ENCODE measurements at places on chromosomes 12 and 14.

GRCh38 chr14:56183631-56184157 lies 65.5 kb downstream of the PELI2 start:
- DNase-seq = no peak

DNA sequence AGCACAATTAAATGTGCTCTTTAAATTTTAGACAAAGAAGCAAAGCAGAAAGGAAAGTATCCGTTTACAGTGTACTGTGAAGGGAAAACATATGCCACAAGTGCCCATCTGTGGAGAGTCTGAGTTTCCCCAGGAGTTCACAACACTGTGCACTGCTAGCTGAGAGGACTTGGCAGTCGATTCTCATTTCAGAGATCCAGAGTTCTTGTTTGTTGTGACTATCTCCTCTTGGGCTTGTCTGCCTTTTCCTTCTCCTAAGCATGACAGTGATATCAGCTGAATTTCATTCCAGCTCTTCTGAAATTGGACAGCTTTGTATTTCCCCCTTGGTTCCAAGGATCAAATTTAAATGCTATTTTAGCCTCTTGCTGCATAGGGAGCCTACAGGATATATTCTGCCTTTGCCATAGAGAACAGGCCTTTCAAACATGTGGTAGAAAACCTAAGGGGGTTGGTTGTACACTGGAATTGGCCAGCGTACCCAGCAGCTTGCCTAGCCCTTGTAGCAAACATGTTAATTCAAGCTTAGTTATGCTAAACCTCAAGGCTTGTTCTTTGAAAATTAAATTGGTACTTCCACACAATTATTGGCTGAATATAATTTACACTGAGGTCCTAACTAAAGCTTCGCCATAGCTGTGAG lies 259.2 kb upstream of the NOVA1 start:
- no peak for DNase-seq

DNA sequence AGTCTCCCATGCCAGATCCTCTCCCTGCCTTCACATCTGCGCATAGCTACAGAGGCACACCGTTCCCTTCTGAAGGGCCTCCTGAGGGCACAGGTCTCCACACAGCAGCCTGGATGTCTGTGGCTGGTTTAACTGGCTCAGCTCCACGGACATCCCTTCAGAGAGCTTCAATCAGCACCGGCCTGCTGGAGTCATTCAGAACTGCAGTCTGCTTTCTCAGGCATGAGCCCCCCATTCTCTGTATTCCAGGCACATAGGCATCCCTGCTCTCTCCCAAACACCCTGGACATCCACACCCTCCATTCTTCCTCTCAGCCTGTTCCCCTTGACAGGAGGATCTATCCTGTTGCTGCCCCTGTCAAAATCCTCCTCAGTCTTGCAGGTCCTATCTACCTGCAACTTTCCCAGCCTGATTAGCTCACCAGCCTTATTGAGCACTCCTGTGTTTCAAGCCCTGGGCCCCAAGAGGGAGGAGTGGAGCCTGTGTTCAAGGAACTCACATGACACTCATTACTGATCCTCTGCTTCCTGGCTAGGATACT lies 2.9 kb upstream of the DHRS2 start:
- DNase-seq = no peak

DNA sequence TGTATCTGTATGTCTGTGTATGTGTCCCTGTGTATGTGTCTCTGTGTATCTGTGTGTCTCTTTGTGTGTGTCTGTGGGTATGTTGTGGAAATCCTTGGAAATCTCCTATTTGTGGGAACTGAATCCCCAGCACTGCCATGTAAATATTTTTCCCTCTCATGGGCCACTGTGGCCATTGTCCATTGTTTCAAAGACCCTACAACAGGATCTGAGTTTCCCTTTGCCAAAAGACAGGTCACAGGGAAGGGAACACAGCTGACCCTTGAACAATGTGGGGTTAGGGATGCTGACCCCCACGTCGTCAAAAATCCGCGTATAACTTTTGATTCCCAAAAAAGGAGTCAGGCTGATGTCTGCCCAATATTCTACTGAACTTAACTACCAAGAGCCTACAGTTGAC lies 22.5 kb upstream of the BCL2L14 start:
- no peak for DNase-seq

DNA sequence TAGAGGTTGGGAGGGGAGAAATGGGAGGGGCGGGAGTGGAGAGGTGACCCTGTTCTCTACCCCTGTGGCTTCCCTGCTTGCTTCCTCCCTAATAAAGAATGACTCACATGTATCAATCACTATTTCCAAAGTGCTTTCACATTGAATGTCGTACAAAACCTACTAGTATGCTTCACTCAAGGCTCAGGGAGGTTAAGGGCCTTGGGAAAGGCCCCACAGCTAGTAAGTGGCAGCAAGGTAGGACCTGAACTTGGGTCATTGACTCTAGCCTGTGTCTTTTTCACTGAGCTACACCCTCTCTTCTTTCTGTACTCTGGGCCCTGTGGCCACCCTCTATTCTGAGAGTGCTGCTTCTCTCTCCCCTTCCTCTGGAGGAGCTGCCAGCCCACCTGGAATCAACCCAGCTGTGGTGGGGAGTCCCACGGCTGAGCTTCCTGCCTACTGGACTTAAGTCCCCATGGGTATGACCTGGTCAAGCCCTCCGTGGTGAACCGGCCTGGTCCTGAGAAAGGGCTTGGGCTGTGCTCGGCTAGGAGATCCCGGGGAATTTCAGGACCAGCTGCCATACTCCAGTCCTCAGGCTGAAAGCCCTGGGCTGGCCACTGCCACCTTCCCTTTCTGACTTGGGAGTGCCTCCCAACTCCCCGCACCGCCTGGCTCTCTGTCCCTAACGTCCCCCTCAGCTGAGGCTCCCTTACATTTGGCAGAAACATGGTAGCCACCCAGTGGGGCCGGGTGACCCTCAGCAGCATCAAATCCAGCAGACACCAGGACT lies 13.0 kb downstream of the SLC48A1 start:
- no peak for DNase-seq
